Fibroblast of skin of scalp (primary cell): ENCODE measurements at places on chromosomes 7 and 10.

DNA sequence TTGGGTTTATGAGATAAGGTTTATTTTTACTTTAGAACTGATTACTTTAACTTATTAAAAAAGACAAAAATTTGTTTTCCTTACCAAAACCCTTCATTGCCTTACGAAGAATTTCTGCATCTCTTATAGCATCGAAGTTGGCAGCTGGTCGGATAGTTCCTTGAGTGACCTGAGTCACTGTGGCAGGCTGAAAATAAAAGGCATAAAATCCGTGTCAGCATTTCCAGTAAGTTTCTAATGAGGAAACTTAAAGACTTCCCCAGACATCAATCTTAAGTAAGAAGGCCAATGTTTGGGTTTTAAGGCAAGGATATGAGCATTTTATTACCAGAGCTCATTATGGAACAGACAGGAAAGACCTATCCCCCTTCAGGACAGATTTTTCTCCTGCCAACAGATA lies 25.6 kb downstream of the ANXA7 start:
- no peak for DNase-seq

GRCh38 chr10:80292607-80293239 lies 3.3 kb upstream of the MAT1A start:
- DNase-seq: no peak

DNA sequence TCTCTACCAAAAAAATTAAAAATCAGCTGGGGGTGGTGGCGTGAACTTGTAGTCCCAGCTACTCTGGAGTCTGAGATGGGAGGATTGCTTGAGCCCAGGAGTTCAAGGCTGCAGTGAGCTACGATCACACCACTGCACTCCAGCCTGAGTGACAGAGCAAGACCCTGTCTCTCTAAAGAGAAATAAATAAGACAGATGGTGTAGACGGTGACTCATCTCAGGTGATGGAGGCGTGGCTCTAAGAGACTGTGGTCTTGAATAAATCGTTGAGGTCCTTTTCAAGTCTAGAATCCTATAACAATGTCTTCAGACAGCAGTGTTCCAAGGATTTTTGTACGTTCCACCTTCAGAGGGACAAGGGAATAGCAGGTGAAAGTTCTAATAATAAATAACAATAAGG lies 53.8 kb upstream of the PFKFB3 start:
- DNase-seq: no peak

DNA sequence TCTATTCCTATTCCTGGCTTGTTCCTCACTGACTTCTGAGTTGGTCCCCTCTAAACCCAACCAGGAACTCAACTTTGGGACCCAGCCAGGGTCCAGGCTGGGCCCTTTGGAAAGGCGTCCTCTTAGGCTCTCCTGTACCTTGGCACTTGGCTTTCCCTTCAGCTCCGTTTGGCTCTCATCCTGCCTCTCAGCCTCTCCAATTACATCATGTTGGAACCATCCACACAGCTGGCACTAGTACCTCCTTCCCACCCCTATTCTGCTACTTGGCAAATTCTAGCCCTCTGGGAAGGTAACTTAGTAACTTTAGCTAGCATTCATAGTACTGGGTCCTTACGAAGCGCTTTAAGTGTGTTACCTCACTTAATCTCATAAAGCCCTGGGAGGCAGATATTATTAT lies 205.3 kb upstream of the HABP2 start:
- no peak for DNase-seq

DNA sequence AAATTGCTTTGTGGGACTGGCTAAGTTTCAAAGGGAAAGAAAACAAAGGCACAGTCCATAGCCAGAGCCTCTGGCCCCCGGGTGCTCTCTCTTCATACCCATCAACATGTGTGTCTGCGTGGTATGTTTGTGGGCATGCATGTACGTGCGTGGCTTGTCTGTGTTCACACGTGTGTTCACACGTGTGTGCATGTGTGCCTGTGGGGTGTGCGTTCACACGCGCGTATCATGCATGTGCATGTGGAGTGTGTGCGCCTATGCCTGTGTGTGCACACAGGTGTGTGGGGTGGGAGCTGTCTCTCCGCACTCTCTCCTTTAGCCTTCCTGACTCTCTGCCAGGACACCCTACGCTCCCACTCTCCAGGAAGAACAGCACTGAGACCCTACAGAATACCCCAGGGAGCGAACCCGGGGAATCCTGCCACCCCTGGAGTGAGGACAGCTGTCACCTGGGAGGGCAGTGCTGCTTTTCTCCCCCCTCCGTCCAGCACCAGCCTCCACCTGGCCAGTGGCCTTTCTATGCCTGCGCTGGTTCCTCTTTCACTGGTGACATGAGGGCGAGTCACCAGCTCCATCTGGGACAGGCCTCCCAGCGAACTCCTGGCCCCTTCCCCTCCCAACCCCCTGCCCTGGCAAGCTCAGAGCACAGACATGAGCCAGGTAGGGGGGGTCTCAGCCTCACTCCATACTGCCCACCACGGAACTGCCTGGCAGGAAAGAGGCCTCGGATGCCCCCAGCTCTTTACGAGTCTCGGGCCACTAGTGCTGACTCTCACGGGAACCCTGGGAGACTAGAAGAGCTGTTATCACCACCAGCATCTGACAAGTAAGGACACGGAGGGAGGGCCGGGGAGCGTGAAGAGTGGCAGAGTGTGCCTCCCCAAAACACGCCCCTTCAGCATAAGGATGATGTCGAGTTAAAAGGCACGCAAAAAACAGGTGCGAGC lies 16.5 kb downstream of the WDR86 start:
- DNase-seq: no peak
